Mucosa of descending colon (tissue), 3 donors: ENCODE measurements at places on chromosomes 6 and 20.

DNA sequence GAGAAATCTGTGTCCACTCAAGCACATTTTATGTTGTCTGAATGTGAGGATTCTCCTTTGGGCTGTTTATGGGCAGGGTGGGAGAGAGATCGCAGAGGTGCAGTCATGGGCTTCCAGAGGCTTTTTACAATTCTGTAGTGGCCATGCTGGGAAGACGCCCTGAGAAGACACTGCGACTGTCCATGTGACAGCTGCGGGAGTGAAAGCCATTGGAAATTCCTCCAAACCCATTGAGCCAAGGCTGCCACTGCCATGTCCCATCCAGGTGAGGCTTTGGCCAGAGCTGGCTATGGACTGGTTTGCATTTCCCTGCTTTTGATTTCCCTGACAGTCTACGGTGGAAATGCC, 216.9 kb upstream of the ECI2 start:
- DNase-seq: no peak

GRCh38 chr6:132070356-132070755, 119.2 kb upstream of the CCN2 start:
- no peak for DNase-seq

- DNase-seq: no peak
Observed at GRCh38 chr6:16049168-16049567, 79.7 kb upstream of the MYLIP start.

- no peak for DNase-seq
Observed at GRCh38 chr6:148965287-148965686, 218.5 kb downstream of the UST start.

- no peak for DNase-seq
Observed at GRCh38 chr6:107533415-107534059, 43.6 kb downstream of the SOBP start.

DNA sequence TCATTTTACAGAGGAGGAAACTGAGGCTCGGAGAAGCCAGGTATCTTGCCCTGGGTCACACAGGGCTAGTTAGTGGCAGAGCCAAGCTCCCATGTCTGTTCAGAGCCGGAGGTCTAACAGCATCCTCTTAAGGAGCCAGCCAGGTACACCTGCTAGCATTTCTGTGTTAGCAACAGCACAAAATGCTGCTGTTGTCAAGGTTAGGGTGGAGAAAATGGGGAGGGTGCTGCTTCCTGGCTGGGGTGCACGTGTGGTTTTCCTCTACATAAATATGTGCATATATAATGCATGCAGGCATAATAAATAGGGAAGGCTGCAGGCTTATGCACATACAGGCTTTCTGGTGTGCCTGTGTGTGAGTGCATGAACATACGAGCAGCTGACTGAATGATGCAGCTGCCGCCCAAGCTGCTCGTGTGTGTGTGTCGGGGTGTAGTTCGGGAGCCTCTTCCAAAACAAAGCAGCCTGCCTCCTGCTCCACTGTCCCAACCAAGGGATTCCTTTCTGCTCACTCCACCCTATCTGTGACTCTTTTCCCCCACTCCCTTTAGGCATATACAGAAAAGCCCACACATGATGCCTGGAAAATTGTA, 86.6 kb downstream of the CD40 start:
- DNase-seq: no peak

- peak; percentile 7 for DNase-seq
Observed at GRCh38 chr6:145813285-145814034, 1.1 kb downstream of the FBXO30 start.

DNA sequence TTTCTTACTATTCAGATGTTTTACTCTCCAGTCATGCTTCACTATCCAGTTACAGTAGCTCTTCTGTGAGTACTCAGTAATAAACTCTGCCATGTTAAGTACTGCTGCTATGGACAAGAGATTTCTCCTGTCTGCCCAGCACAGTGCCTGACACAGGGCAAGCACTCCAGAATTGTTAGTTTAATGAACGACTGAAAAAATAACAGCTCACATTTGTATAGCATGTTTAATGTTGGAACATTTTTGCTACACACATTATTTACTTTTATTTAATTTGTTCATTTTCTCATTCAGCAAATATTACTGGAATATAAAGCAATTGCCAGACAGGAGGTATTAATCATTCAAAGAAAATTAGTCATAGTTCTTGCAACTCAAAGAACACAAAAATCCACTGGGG, 142.6 kb upstream of the HMGN3 start:
- DNase-seq: no peak

DNA sequence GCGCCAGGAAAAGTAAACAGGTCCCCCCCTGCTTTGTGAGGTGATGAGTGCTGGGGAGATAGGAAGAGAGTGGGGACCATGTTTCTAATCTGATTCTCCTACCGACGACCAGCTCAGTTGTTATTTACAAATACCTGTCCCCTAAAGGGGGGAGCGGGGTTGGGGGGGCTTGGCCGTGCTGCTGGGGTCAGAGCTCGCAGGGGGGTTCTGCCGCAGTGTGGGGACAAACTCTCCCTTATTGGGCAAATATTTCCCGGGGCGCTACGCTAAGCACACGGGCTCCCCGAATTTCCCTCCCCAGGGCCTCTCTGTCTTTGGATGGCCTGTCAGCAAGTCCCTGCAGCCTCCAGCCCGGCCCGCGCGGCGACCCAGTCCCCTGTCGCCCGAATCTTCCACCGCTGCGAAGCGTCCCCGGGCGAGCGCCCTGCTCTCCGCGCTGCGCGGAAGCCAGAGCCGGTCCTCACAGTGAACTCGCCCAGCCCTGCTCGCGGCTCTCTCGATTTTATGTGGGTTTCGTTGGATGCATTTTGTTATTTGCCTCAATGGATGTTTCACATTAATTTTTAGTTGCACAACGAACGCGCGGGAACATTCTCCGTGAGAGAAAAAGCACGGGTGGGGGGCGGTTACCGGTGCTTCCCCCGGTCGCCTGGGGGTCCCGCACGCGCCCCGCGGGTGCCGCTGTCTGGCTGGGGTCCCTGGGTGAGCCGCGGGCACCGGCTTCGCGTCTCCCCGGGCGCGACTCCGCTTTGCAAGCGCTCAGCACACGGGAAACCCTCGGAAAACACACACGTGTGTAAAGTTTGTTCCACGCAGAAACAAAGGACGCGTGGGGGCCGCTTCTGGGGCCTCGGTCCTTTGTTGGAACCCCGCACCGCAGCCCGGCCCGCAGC, 1.5 kb upstream of the STX16 start:
- DNase-seq: peak; percentile 66

DNA sequence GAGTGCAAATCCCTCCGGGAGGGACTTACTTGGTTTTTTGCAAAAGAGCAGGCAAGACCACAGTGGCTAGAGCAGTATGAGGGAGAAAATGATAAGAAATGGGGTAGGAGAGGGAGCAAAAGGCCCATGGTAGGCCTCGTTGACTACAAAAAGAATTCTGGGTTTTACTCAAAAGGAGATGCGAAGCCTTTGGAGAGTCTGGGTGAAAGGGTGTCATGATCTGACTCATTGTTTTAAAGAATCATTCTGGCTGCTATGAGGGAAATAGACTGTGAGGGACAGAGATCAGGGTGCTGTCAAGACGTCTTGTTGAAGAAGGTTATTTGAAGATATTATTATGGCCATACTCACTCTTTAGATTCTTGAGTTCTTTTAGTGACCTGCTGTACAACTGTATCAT, 13.0 kb downstream of the TBC1D32 start:
- DNase-seq: no peak

DNA sequence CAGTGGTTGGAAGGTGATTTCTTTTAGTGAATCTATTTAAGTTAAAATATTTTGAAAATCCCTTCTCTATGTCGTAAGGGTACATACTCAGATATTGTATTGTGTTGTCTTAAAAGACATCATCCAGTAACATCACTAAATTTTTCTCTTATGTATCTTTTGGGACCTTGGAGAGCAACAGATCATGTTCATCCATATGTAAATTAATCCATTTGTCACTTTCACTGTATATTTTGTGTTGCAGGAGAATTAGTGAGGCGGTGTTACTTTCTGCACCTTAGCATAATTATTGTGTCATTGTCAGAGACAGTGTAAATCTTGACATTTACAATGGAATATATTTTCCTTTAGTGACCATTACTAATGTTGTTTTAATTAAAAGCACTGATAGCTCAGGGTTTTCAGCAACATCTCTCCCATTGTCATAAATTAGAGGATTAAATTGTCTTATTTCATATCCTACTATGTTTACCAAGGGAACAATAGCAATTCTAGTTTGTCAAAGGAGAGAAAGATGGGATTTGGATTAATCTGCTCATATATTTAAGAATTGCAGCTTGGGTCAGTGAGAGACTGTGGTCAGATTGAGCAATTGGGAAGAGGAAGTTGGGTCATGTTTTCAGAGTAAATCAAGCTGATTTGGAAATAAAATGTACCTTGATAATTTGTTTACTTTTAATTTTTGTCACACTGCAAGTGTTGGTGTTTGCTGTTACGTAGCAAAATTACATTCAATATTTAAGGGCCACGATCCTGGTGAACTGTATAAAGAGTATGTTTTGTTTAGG, 22.7 kb downstream of the DOK5 start:
- no peak for DNase-seq

DNA sequence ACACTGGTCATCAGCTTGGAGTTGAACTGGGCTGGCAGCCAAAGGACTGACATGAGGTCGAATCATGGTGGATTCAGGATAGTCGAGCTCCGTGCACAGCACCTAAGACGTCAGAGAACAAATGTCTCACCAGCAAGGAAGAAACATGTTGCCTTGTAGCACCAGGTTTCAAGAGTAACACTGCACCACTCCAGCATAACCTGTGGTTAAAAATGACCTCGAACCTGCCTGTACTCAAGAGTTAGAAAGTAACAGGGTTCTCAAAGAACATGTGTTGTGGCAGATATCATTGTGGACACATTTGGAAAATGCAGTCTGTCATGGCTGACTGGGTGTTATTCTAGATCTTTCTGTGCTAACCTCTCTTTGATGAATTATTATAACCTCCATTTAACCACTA, 511.6 kb downstream of the CDH26 start:
- DNase-seq: no peak

GRCh38 chr6:109441069-109441816, 719 bp downstream of the SMPD2 start:
- DNase-seq: peak; percentile 74

- no peak for DNase-seq
Observed at GRCh38 chr6:72552938-72553337, 68.9 kb upstream of the KCNQ5 start.

- no peak for DNase-seq
Observed at GRCh38 chr6:154989448-154989847, 5.7 kb upstream of the TIAM2 start.

DNA sequence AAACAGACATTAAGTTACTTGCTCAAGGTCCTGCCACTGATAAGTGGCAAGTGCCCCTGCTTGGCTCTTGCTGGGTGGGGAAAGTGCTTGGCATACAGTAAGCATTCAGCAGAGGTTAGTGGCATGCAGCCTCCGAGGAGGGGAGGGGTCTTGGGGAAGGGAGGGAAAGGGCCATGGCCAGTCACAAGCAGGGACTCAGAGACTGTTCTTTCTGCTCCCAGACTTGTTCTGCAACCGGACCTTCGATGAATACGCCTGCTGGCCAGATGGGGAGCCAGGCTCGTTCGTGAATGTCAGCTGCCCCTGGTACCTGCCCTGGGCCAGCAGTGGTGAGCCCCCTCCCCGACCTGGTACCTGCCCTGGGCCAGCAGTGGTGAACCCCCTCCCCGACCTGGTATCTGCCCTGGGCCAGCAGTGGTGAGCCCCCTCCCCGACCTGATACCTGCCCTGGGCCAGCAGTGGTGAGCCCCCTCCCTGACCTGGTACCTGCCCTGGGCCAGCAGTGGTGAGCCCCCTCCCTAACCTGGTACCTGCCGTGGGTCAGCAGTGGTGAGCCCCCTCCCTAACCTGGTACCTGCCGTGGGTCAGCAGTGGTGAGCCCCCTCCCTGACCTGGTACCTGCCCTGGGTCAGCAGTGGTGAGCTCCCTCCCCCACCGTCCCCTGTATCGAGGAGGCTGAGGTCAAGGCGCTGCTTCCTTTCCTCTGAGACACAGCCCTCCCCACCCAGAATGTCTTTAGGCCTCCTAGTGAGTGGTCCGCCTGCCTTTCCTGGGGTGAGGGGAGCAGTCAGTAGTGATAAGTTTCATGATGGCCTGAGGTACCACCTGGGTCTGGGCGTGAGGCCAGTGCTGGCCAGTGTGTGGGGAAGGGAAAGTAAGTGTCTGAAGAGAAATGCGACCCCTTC, 8.9 kb downstream of the GLP1R start:
- no peak for DNase-seq

GRCh38 chr20:32521780-32522525, 63.2 kb downstream of the NOL4L start:
- DNase-seq: peak; percentile 80

DNA sequence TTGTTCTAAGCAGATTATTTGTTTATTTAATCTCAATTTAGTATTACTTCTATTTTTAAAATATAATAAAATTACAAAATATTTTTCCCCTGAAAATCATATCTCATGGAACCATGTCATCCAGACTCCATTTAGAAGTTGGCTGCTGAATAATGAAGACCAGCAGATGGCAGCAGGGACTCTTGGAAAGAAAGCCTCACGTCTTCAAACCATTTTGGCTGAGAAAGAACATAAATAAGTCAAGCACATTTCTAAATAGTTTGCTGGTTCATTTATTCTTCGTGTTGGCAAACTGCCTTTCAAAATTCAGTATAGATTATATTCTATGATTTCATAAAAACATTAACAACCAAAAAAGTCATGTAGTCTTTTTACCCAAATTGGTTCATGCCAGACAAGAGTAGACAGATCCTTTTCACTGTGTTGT, 71.7 kb downstream of the RCAN2 start:
- DNase-seq: peak; percentile 89
